ENCODE measurements at places on chromosomes 16 and 17.

- DNase-seq, result no peak
Measured at GRCh38 chr16:24844101-24845030, 1.4 kb upstream of the SLC5A11 start.

GRCh38 chr16:77212741-77213541 is 13.7 kb downstream of the SYCE1L start:
- peak; percentile 51 for DNase-seq

DNA sequence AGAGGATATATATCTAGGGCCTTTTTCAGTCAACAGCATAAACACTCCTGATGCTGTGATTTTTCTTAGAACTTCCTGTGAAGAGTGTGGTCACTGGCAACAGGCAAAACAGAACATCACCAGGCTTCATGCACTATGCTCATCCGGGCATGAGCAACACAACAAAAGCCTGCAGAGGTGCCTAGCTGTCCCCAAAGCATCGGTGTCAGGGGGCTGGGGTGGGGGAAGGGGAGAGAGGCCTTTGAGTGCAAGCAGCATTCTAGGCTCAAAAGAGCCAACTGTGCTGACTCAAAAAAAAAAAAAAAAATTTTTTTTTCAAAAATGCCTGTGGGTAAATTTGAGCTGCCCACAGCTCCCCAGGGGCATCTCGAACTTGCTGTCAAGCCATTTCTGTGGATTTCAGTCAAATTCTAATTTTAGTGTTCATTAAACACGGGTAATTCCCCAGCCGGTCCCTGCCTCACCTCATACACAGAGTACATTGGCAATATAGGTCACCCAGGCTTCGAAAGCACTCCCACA is 194.6 kb upstream of the DYNLRB2 start:
- no peak for DNase-seq

GRCh38 chr17:75719732-75720131 is 1.5 kb upstream of the ITGB4 start:
- no peak for DNase-seq

GRCh38 chr17:49848019-49848473 is at the start of gene TAC4:
Gene TAC4, minus strand, starts transcription at chr17:49848069. Its CDS starts 52 bp downstream, at chr17:49848017.
- no peak for DNase-seq

DNA sequence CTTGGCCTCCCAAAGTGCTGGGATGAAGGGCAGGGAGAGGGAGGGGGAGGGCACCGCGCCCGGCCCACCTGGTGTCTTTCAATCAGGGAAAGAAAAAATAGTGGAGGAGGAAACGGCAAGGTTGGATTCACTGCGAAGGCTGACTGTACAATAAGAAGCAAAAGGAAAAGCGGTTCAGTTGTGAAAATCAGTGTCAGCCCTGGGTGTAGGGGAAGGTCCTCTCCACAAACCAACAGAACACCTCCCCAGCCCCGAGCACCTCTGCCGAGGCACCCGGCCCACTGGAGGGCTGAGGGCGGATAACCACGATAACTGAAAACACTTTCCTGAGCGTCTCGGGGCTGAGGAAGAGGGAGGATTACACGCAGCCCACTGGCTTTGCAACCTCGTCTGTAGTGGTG is 1.4 kb upstream of the SPG7 start:
- no peak for DNase-seq

DNA sequence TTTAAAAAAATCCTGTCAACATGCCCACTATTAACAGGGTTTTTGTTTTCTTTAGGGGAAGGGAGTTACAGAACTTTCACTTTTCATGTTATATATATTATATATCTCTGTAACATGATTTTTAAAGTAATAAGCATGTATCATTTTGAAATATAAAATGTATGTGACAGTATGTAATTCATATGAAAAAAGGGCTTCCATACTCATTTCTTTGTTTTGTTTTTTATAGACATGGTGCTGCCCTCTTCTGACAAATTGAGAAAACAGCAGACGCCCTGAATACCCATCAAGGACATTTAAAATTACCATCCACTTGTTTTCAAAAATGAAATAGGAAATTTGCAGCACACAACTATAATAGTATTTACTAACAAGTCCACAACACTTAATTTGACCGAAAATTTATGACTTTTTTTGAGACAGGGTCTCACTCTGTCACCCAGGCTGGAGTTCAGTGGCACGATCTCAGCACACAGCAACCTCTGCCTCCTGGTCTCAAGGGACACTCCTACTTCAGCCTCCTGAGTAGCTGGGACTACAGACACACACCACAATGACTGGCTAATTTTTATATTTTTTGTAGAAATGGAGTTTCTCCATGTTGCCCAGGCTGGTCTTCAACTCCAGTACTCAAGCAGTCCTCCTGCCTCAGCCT is 30.4 kb downstream of the CFDP1 start:
- DNase-seq, result no peak

DNA sequence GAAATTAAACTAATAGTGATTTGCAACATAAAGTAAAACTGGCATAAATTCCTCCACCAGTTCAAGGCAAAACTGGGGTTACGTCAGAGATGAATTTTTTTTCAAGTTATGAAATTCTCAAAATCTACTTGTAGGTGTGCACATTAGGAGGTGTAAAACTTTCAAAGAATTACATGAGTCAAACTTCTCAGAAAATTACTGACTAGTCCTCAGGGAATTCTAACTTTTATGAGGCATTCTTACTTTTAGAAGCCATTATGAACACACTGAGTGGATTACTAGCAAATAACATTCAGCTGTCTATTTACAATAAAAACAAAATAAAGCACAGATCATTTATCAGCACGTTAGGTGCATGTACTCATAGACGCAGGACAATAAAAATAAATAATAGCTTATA is 348.7 kb downstream of the CDH11 start:
- DNase-seq, result no peak

DNA sequence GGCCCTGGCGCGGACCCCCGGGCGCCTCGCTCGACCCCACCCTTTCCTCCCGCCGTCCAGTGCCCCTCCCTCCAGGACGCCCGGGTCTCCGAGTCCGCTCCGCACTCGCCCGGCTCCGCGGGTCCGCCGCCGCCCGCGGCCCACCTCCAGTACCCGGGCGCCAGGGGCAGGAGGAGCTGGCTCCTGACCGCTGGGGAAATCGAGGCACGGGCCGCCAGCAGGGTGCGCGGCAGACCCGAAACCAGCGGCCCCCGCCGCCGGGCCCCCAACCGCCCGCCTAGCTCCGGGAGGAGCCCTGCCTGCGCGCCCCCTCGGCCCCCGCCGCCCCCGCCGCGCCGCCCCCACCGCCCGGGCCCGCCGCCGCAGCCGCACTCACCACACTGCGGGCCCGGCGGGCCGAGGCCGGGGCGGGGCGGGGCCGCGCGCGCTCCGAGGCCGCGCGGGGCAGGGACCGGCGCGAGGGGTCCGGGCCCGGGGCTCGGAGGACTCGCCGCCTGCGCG is 333 bp downstream of the MAFG start:
- no peak for DNase-seq

- no peak for DNase-seq
Measured at GRCh38 chr16:1681032-1681431, 3.0 kb downstream of the JPT2 start.

DNA sequence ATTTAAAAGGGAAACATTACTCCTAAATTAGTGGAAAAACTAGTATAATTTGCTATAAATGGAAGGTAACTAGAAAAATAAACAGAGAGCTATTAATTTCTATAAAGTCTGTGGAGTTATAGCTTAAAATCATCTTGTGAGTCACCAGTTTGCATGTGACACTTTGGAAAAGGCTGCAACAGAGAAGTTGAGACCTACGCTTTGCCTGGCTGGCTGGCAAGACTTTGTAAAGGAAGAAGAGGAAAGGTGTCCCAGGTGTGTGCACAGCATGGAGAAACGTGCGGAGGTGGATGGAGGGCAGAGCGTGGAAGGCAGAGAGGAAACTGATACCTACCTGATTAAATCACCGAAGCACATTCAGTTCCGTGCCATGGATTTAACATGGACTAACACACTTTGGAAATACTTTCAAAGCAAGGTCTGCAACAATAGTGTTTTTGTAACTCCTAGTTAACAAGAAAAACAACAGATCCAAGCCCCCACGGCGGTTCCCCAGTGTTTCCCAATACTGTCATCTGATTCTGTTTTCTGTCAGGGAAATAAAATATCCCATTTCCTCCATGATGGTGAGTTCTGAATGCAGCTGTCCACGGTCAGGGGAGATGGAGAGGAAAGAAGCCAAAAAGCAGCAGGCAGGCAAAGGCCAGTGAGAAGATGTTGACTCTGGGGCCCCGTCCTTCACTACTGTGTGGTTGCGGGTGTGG is 134.8 kb downstream of the XYLT1 start:
- no peak for DNase-seq

All from stimulated activated CD4-positive, alpha-beta T cell treated with anti-CD3 and anti-CD28 coated beads, TNF-alpha, amount 100 ng/mL, for 24 hours (primary cell).